Hematopoietic multipotent progenitor cell treated with erythropoietin and hydrocortisone succinate and interleukin-3 and kit ligand, for 17 days (in vitro differentiated cells): ENCODE measurements at places on chromosomes 1 and 21.

DNA sequence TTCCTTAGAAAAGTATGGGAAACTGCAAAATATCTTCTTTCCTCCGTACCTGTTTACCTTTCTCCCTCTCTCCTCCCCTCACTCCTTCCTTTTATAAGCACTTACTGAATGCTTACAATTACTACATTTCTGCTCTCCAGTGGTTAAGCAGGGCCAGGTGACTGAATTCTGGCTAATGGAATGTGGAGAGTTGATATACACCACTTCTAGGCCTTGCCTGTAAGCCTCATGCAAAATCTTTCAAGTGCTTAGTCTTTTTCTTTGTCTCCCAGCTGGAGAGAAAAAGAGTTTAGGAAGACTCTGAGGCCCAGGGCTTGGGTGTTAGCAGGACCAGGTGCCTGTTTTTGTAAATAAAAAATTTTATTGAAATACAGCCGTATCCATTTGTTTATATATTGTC lies 77.7 kb upstream of the CACNA1E start:
- no peak for DNase-seq

GRCh38 chr1:25049190-25049589 lies 119.1 kb upstream of the RUNX3 start:
- DNase-seq: no peak

GRCh38 chr1:225484657-225485214 lies 56.9 kb upstream of the LBR start:
- DNase-seq: no peak

- no peak for DNase-seq
Observed at GRCh38 chr1:169129109-169129784, 22.8 kb downstream of the ATP1B1 start.

DNA sequence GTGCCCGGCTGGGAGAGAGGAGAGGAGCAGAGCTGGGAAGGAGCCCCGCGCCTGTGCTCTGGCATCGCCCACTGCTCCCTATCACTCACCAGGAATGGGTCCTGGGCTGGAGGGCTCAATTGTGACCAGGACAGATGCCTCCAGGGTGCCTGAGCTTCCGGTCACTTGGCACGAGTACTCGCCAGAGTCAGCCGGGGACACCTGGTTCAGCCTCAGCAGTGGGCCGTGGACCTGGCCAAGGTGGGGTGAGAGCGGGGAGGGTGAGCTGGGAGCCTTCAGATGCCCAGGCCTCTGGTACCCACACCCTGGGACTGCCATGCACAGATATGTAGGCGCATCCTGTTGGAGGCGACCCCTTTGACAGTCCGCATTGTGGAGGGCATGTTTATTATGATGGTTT lies 31.1 kb downstream of the LDLRAD2 start:
- DNase-seq: no peak

GRCh38 chr1:185520188-185520920 lies 203.3 kb upstream of the IVNS1ABP start:
- DNase-seq: no peak

GRCh38 chr1:61241973-61242381 lies 159.6 kb downstream of the NFIA start:
- DNase-seq: no peak

- no peak for DNase-seq
Observed at GRCh38 chr1:234915924-234916675, 212.5 kb downstream of the TOMM20 start.

DNA sequence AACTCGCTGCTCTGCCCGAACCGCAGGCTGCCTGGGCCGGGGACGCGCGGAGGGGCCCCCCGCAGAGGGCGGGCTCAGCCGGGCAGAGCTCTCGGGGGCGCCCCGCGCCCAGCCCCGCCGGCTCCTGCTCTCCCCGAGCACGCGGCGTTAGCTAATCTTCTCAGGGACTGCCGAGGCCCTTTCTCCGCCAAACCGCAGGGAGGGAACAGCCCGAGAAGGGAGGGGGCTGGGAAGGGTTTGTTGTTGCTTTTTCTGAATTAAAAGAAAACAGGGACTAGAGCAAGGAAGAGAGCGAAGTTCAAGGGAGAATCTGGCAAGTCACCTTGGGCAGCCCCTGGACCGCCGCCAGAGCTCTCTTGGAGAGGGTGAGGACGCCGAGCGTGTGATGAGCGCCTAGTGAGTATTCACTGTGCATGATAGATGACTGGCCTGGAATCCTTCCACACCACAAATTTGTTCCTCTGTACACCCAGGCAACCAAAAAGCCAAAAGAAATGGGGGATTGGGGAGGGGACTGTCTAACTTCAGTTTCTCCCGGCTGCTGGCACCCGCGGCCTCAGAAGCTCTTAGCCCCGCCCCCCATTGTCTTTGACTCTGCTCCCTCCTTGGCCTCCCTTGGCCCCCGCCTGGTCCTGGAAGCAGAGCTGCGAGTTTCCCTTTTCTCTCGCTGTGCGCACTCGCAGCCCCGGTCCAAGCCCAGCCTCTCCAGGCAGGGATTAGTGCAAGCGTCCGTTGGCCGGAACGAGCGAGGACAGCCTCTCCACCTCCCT lies 19.7 kb upstream of the LMX1A start:
- no peak for DNase-seq

GRCh38 chr21:41765973-41766882 lies 624 bp downstream of the RIPK4 start:
- no peak for DNase-seq

GRCh38 chr1:178727014-178727895 lies 2.2 kb downstream of the RALGPS2 start:
- DNase-seq: no peak

DNA sequence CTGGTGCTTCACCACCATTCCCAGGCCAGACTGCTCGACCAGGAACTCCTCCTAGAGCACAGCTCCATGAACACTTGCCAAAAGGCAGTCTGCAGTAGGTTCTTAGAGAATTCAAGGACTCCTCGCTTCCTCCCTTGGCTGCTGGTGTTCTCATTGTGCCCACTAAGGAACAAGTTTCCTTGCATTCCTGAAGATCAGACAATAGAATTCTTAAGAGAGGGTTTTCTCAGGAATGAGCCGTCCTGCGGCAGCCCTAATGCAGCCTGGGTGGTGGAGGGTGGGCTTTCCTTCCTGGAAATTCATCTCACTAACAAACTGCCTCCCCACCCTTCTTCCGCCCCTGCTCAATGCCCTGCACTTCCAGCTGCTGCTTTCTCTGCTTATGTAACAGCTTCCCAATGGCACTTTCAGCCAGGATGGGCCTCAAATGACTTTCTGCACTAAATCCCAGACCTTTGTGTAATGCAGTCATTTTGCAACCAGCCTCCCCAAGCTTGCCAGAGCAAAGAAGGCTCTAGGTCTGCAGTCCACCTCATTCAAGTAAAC lies 287.9 kb downstream of the PLPP3 start:
- no peak for DNase-seq

GRCh38 chr1:235239851-235240250 lies 78.8 kb upstream of the RBM34 start:
- DNase-seq: no peak

DNA sequence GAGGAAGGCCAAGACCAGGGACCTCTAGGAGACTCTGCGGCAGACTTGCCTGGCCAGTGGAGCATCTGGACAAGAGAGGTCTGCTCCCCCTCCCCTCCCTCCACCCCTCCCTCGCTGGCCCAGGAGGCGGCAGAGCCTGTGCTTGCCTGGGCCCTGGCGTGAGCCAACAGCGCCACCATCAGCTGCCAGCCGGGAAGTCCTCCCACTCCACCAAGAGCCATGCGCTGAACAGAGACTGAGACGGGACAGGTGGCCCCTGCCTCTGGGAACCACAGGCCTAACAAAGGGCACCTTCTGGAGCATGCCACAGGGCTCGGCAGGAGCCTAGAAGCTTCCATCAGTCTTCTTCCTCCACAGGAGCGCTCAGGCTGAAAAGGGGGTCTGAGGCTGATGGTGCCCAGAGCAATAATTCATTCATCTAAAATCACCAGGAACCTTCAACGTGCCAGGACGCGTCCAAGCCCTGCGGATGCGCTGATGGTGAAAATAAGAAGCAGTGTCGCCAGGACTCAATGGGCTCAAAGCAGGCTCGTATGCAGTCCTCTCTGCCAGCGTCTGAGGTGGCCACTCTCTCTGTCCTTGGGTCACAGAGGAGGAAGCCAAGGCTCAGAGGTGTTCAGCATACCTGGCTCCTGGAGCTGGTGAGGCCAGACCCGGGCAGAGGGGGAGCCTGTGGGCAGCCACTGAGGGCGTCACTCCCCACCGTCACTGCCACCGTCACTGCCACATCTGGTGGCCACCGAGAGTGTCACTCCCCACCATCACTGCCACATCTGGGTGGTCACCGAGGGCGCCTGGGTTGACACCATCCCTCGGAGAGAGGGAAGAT lies 161.2 kb downstream of the NPHP4 start:
- DNase-seq: no peak

DNA sequence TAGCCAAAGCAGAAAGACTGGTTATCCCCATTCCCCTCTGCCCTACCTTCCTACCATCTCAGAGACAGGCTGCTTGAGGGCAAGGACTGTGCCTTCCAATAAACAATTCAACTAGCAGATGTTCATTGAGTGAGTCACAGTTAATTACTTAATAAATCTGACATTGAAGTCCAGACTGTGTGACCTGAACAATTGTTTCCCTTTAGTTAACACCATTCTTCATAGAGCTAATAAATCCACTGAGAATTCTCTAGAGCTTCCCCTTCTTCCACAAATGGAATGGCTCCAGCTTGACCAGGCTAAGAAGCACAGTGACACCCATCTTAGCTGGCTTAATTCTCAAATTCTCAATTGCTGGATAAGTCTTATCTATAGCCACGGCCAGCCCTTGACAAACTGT lies 61.9 kb upstream of the GJA5 start:
- no peak for DNase-seq

DNA sequence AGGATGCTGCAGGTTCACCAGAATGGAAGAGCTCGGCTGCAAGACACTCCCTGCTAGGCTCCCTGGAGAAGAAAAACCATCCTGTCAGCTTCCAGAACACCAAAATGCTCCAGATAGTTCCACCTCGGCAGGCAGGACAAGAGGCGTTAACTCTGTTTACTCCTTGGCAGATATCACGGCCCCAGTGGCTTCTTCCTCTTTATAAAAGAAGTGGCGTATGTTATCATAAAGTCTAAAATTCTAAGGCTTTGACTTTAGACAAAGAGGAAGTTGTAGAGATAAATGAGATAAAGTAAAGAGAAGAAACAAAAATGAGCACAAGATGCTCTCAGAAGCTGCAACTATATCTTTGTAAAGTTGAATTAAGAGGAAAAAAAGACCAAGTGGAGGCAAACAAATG lies 24.3 kb upstream of the MTF1 start:
- no peak for DNase-seq

GRCh38 chr1:183554577-183554976 lies 35.7 kb downstream of the NCF2 start:
- no peak for DNase-seq

DNA sequence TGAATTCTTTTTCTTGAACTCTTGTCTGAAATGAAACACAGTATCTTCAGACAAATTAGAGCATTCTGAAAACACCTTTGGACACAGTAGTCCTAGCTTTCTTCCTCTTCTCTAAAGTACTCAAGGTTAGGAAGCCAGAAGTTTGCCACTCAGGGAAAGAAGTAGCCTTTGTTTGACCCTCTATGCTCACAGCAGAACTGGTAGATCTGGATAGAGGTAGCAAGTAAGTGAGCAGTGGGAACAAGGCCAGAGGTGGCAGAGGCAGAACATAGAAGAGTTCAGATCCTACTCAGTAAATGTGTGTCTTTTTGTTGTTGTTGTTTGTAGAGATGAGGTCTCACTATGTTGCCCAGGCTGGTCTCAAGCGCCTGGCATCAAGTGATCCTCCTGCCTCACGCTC lies 7.4 kb upstream of the PIGR start:
- DNase-seq: no peak

- no peak for DNase-seq
Observed at GRCh38 chr1:218614031-218614430, 268.9 kb downstream of the TGFB2 start.

GRCh38 chr21:21714426-21714825 lies 716.2 kb downstream of the NCAM2 start:
- DNase-seq: no peak

DNA sequence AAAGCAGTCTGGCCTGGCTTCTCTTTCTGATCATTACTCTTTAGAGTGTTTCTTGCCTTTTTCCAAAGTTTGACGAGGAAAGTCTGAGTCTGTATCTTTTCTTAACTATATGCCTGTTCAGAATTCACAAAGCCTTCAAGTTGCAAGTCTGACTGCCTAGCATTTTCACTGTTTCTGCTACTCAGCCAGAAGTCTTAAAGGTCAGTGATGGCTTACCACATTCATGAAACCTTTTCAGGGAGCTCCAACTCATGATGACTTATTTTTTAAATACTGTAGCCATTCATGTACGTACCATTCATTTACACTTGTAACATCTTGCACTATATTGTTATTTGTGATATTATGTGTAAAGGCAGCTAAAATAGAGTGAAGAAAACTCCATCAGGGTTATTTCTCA lies 58.2 kb downstream of the TNFSF4 start:
- DNase-seq: no peak

DNA sequence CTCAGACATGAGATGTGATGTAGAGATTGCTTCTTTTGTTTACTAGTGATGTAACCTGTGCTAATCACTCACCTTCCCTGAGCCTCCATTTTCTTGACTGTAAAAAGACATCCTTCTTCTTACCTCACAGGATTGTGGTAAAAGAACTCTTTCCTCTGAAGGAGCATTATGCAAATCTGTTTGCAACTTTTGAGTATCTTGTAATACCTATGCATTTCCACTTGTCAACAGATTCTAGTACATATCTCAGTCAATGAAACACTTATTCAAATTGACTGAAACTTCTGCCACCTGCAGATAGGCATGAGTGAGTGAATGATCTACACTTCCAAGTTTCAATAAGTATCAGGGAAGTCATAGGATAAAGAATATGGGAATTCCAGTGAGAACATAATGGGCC lies 174.7 kb downstream of the HHIPL2 start:
- DNase-seq: no peak

- no peak for DNase-seq
Observed at GRCh38 chr1:176096015-176096414, 111.1 kb downstream of the COP1 start.

GRCh38 chr1:170836141-170836540 lies 99.2 kb upstream of the MROH9 start:
- DNase-seq: no peak
